ENCODE measurements at places on chromosomes 12 and 14.

DNA sequence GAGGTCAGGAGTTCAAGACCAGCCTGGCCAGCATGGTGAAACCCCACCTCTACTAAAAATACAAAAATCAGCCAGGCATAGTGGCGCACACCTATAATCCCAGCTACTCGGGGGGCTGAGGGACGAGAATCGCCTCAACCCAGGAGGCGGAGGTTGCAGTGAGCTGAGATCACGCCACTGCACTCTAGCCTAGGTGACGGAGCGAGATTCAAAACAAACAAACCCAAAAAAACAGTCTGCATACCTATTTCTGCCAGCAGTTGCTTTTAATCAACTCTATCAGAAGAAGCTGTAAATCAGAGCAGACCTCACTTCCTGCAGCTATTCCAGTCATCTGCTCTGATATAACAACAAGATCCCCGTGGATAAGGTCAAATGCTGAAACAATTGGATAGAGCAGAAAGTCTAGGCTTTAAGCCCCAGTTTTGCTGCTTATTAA, 50.5 kb downstream of the LIMA1 start:
- no peak for DNase-seq

DNA sequence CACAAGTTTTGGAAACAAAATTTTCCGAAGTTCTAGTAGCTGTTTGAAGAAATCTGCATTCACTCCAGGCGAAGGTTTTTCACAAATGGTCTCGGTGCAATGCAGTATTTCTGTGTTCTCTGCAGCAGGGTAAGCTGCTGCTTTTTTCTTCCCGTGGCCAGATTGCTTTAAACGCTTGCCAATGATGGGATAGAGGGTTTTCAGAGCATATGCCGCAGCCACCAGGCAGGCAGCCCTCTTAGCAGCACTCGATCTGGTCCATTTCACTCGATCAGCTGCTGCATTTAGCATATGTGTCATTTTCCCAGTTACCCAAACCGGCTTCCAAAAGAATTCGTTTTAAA, 315 bp downstream of the ABCD2 start:
- no peak for DNase-seq

GRCh38 chr12:75922944-75923642, 108.5 kb downstream of the PHLDA1 start:
- DNase-seq: no peak

- DNase-seq: no peak
Measured at GRCh38 chr14:86491743-86492142, 961.8 kb downstream of the FLRT2 start.

DNA sequence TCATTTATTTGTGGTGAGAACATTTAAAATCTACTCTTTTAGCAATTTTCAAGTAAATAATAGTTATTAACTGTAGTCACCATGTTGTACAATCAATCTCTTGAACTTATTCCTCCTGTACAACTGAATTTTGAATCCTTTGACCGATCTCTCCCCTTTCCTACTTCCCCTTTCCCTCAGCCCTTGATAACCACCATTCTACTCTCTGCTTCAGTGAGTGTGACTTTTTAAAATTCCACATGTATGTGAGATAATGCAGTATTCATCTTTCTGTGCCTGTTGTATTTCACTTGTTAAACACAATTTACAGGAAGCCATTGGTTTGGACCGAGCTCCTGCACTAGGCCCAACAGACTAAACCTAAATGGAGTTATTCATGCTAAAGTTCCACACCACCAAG, 458.9 kb upstream of the PDE3A start:
- no peak for DNase-seq

GRCh38 chr12:74890237-74890599, 319.4 kb downstream of the KCNC2 start:
- peak; percentile 84 for DNase-seq

DNA sequence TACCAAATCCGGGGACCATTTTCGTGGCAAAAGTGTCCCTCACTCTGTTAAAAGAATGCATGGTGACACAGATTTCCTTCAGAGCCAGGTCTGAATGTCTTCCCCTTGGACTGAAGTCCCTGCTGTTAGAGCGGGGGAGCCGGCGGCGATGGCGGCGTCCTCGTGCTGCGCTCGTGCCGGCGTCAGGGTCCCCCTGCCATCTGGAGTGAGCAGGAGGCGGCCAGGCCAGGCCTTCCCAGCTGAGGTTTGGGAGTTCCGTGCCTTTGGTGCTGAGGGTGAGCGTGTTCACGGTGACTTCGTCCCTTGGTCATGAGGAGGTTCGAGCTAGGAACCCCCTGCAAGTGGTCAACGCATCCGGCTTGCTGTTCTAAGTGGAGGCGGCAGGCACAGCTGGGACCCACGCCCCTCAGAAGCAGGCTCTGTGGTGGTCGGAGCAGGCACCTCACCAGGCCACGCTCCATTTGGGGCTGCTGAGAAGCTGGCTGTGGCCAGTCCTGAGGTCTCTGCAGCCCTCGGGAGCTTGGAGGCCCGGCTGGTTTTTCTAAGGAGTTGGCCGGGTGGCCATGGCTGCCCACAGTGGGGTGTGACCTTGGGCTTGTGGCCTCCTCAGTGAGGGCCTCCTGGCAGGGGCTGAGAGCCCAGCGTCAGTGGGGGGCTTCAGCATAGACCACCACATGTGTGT, 9.5 kb downstream of the ZFYVE21 start:
- DNase-seq: no peak

- no peak for DNase-seq
Measured at GRCh38 chr12:104707194-104707593, 250.4 kb downstream of the CHST11 start.

DNA sequence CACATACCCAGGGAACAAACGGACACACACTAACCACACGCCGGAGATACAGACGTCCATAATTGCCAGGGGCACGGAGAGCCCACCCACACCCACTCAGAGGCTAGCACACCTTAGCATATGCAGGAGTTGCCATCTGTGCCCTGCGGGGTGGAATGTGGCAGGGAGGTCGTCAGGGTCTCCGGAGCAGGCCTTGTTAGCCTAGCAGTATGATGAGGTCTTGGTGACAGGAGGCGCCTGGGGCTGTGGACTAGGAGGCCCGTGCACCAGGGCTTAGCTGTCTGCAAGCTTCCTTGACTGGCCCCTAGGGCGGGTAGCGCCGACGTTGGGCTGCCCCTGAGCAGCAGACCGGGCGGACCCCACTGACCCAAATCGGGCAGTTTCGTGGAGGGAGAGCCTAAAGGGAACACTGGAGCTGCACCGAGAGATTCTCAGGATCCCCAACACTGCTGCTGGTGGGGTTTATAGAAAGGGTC, 10.0 kb downstream of the STAC3 start:
- no peak for DNase-seq

GRCh38 chr12:24499151-24500146, 449.5 kb downstream of the BCAT1 start:
- no peak for DNase-seq

GRCh38 chr12:12721176-12721751, 4.1 kb downstream of the CDKN1B start:
- DNase-seq: no peak

DNA sequence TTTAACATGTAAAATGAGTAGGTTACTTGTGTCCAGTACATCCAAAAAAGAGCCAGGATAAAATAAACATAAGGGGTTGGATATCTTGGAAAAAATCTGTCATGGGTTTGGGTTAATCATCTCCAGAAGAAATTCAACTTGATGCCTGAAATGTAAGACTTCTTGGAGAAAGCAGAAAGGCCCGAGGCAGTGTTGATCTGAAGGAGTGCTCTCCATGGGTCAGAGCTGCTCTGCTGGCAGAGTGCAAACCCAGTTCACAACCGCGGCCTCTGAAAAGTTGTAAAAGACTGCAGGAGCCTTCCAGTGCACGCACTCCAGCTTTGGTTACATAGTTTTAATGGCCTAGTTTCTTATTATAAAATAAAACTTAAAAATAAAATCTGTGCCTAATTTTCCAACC, 97.3 kb upstream of the ALX1 start:
- DNase-seq: no peak

- no peak for DNase-seq
Measured at GRCh38 chr12:112275836-112276235, 106.4 kb downstream of the HECTD4 start.

DNA sequence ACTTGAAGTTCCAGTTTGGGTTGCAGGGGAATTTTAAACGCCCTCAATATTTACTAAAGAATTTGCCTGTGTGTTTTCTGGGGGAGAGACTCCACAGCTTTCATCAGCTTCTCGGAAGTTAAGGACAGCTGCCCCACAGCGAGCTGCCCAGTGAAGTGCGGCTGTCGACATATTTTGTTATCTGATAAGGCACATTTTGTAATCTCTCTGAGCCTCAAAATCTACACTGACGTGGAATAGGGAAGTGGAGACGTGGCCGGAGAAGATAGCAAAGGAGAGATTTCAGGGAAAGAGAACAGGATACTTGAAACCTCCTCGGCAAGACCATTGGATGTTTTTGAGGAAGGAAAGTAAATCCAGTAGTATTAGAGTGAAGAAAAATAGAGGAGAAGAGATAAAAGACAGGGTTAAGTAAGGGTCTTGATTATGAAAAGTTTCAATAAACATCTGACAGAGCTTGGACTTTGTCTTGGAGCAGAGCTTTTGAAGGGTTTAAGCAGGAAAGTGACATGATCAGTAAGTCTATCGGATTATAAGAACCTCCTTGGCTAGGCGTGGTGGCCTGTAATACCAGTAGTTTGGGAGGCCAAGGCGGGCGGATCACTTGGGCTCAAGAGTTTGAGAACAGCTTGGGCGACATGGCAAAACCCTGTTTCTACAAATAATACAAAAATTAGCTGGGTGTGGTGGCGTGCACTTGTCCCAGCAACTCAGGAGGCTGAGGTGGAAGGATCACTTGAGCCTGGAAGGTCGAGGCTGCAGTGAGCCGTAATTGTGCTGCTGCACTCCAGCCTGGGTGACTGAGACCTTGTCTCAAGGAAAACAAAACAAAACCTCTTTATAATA, 1.1 kb downstream of the POLR3B start:
- DNase-seq: no peak

- no peak for DNase-seq
Measured at GRCh38 chr12:109732321-109733305, 19.0 kb downstream of the FAM222A start.

DNA sequence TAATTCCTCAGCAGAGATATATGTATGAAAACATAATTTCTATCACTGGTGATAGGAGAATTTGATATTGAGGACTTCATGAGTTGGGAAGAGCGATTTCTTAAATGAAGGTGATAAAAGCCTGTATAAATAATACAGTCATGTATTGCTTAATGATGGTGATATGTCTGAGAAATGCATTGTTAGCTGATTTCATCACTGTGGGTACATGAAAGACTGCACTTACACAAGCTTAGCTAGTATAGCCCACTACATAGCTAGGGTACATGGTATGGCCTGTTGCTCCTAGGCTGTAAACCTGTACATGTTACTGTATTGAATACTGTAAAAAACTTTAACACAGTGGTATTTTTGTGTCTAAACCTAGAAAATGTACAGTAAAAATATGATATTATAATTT, 63.4 kb downstream of the ANO4 start:
- no peak for DNase-seq

GRCh38 chr14:64060648-64061096, 207.9 kb downstream of the SYNE2 start:
- peak; percentile 98 for DNase-seq

DNA sequence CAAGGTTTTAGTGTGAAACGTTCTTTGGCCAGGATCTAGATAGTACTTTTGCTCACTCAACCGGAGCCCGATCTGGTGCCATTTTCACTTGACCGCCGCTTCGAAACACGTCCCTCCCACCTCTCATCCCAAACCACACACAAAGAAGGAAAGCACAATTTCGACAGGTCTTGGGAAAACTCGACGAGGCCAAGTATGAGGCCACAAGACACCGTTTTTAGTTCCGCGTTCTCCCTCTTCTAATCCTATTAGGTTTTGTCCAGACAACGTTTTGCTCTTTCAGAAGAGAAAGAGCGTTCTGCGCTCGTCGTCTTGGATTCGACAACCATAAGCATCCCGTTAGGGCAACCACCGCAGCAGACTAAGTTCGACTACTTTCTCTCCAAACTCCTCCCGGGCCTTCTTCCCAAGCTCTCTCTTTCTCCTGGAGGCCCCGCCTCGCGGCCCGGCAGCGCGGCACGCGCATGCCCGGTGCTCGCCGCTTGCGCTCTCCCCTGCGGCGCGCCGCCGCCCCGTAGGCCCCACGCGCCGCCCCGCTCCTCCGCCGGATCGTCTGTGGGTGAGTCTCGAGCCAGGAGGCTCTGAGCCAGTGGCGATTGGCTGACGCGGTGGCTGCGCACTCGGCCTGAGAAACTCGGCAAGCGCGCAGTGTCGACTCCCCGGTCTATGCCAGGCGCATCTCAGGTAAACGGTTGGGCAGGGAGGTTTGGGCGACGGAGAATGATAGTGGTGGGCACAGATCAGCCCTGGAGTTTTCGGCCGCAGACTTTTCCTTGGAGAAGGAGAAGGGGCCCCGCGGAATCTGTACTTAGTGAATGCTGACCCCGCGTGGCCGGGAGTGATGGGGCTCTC, at the start of gene MIPOL1:
Gene MIPOL1, plus strand, starts transcription at position 517 of the 852 bp plus-strand sequence. CDS start 49,952 bp downstream, outside the sequence.
- DNase-seq: no peak

- no peak for DNase-seq
Measured at GRCh38 chr12:93583627-93584392, 11.3 kb downstream of the SOCS2 start.

GRCh38 chr14:106062502-106063272, 536.3 kb downstream of the TMEM121 start:
- DNase-seq: no peak

- no peak for DNase-seq
Measured at GRCh38 chr12:56787498-56787897, 24.4 kb downstream of the HSD17B6 start.

- DNase-seq: no peak
Measured at GRCh38 chr12:58640314-58640713, 280.0 kb downstream of the LRIG3 start.

GRCh38 chr14:37088356-37089215, 83.8 kb downstream of the SLC25A21 start:
- DNase-seq: no peak

- no peak for DNase-seq
Measured at GRCh38 chr14:86774916-86775315, 1218.1 kb downstream of the GALC start.

GRCh38 chr12:127381043-127381668, 885.8 kb upstream of the TMEM132C start:
- no peak for DNase-seq

- DNase-seq: no peak
Measured at GRCh38 chr14:52910572-52910971, 40.3 kb downstream of the FERMT2 start.

Measured in keratinocyte (primary cell).